ENCODE measurements at places on chromosomes 12 and 14. TPM values are rescaled to one million over a fixed set of nuclear protein-coding genes. Genes with fewer than 3 reads are reported as not detected.

DNA sequence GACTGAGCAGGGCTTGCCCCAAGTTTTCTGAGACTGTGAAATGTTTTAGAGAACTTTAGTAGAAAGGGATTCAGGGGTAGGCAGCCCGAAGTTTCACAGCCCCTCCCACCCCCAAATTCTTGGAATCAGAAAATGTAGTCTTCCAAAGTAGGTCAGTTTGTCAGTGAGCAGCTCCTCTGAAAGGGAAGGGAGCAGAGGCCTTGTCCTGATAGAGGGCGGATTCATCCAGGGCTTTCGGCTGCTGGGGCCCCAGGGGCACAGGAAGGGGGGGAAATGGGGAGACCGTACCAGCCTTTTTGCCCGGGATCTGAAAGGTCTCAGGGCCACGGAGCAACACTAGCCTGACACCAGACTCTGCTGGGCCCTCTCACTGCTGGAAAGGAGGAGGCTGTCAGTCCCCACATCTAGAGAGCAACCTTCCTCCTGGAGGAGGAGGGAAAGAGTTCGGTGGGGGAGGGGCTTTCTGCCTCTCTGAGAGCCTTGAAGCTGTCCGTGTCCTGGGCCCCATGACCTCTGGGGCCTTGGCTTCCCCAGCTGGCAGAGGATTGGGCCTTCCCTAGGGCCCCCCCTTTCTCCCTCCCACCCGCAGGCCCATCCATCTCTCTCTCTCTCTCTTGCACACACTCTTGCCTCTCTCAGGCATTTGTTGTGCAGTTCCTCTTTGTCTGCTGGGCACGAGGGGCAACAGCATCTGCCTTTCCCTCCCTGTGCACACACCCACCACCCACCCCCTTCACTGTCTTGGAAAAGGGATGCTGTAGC lies at the start of gene IKZF4:
Gene IKZF4, plus strand, starts transcription at position 621 of the 762 bp plus-strand sequence. CDS start 451 bp downstream, outside the sequence.
- no peaks in the 10 kb centered on the region for H3K27me3 ChIP-seq
- H3K27ac ChIP-seq = peak within 1 kb of the TSS; percentile 99
- peak; percentile 42 for DNase-seq

GRCh38 chr14:91834571-91834970 lies 32.8 kb downstream of the TC2N start:
- no peak for DNase-seq
- H3K36me3 ChIP-seq = no peaks in the 10 kb centered on the region
- H3K4me1 ChIP-seq = peaks cover 22% of the 10 kb centered on the region
- H3K27ac ChIP-seq = no peak overlapping the region

- no peak for DNase-seq
- no peak overlapping the region for H3K27ac ChIP-seq
- no peak overlapping the region for H3K4me3 ChIP-seq
- H3K4me1 ChIP-seq = no peaks in the 10 kb centered on the region
Measured at GRCh38 chr14:81416981-81417380, 16.9 kb upstream of the STON2 start.

DNA sequence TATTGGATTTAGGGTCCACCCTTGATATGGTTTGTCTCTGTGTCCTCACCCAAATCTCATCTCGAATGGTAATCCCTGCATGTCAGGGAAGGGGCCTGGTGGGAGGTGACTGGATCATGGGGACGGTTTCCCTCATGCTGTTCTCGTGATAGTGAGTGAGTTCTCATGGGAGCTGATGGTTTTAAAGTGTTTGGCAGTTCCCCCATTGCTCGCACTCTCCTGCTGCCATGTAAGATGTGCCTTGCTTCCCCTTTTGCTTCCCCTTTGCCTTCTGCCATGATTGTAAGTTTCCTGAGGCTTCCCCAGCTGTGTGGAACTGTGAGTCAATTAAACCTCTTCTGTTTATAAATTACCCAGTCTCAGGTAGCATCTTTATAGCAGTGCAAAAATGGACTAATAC lies 118.3 kb downstream of the VRK1 start:
- H3K36me3 ChIP-seq = no peaks in the 10 kb centered on the region
- H3K4me1 ChIP-seq = peaks cover 8% of the 10 kb centered on the region
- H3K27me3 ChIP-seq = no peaks in the 10 kb centered on the region
- DNase-seq = no peak
- no peak overlapping the region for H3K27ac ChIP-seq

GRCh38 chr14:39023939-39024871 lies 78.8 kb downstream of the SEC23A start:
- peak overlapping the region; percentile 31 for H3K4me3 ChIP-seq
- peaks cover 49% of the 10 kb centered on the region for H3K4me1 ChIP-seq
- peaks cover 9% of the 10 kb centered on the region for H3K36me3 ChIP-seq
- H3K27me3 ChIP-seq = no peaks in the 10 kb centered on the region
- no peak for DNase-seq

DNA sequence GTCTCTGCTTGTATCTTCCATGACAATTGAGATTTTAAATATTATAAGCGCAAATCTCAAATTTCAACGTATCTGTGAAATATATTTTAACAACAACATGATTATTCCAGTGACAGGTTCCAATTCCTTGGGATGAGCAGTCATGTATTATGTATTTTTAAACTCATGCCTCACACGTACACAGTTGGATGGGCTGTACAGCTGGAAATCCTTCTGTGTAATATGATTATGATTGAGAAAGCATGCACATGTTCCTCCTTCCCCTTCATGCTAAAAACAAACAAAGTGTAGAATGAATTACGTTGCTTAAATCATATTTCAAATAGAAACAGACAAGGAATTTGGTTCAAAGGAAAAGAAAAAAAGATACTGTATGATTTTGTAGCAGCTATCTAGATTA lies 428.3 kb downstream of the TMTC2 start:
- no peaks in the 10 kb centered on the region for H3K27me3 ChIP-seq
- H3K36me3 ChIP-seq = peaks cover 6% of the 10 kb centered on the region
- no peak for DNase-seq
- no peak overlapping the region for H3K4me3 ChIP-seq
- H3K27ac ChIP-seq = no peak overlapping the region

- no peak for DNase-seq
- no peak overlapping the region for H3K27ac ChIP-seq
- H3K27me3 ChIP-seq = peaks cover 2% of the 10 kb centered on the region
- H3K36me3 ChIP-seq = peaks cover 11% of the 10 kb centered on the region
Measured at GRCh38 chr14:77278461-77279230, 7.6 kb upstream of the NGB start.

- peak overlapping the region; percentile 45 for H3K27ac ChIP-seq
- no peak for DNase-seq
- H3K36me3 ChIP-seq = no peaks in the 10 kb centered on the region
- peaks cover 5% of the 10 kb centered on the region for H3K4me1 ChIP-seq
- peaks cover 11% of the 10 kb centered on the region for H3K27me3 ChIP-seq
- H3K4me3 ChIP-seq = no peak overlapping the region
Measured at GRCh38 chr12:114875313-114875712, 191.3 kb upstream of the TBX3 start.

- no peaks in the 10 kb centered on the region for H3K27me3 ChIP-seq
- no peak for DNase-seq
- no peak overlapping the region for H3K4me3 ChIP-seq
Measured at GRCh38 chr14:53011053-53011462, 60.2 kb upstream of the FERMT2 start.

GRCh38 chr12:76804435-76804976 lies 40.6 kb downstream of the ZDHHC17 start:
- H3K27ac ChIP-seq = no peak overlapping the region
- H3K27me3 ChIP-seq = no peaks in the 10 kb centered on the region
- no peak overlapping the region for H3K4me3 ChIP-seq
- peaks cover 4% of the 10 kb centered on the region for H3K4me1 ChIP-seq

DNA sequence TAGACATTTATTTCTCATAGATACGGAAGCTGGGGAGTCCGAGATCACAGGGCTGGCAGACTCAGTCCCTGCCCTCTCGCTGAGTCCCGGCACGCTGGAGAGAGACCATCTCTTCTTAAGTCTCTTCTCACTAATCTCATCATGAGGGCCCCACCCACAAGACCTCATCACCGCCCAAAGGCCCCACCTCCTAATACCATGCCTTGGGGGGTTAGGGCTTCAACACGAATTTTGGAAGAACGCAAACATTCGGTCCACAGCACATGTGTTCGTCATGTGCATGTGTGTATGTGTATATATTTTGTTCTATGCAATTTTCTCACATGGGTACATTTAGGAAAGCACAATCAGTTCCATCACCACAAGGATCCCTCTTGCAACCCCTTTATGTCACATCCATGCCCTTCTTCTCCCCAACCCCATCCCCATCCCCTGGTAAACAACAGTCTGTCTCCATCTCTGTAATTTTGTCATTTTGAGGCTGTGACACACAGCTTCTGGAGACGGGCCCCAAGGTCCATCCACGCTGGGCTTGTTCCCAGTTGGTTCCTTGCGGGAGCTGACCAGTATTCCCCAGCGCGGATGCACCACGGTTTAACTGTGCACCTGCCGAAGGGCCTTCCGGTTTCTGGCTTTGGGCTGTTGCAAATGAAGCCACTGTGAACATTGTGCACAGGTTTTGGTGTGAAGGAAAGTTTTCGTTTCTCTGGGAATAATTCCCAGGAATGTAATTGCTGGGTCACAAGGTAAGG lies 317.5 kb upstream of the DIO3 start:
- H3K4me3 ChIP-seq = no peak overlapping the region
- H3K27ac ChIP-seq = no peak overlapping the region
- H3K4me1 ChIP-seq = peaks cover 11% of the 10 kb centered on the region
- H3K27me3 ChIP-seq = peaks cover 9% of the 10 kb centered on the region
- H3K36me3 ChIP-seq = no peaks in the 10 kb centered on the region

DNA sequence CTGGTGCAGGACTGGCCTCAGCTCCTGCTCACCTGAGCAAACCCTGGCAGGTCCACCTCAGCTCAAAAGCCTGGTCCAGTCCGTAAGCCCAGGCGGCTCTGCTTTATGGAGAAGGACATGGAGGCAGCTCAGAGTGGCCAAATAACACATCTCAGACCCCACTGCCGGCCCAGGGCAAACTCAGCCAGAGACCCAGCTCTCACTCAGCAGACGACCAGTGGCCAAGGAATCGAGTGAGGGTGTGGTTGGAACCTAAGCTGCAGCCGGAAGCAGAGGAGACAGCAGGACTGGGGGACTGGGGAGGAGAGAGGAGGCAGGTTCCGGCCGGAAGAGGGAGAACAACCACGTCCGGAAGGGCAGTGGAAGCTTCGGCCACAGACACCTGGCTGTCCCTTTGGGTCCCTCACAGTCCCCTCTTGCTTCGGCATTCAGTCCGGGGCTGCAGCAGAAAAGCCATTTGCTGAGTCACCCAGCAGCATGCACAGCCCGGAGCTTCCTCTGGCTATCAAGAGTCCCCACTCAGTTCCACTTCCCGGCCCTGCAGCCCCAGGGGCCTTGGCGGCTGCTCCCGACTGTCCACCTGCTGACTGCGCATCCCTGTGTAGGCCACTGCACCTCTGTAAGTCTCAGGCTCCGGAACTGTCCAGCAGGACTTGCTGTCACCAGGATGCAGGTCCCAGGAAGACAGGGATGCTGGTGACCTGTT lies 104.0 kb downstream of the CALM1 start:
- H3K27me3 ChIP-seq = no peaks in the 10 kb centered on the region
- no peaks in the 10 kb centered on the region for H3K36me3 ChIP-seq
- H3K4me1 ChIP-seq = peaks cover 21% of the 10 kb centered on the region
- DNase-seq = no peak
- peak overlapping the region; percentile 80 for H3K27ac ChIP-seq

- no peak overlapping the region for H3K4me3 ChIP-seq
- no peaks in the 10 kb centered on the region for H3K4me1 ChIP-seq
- peaks cover 4% of the 10 kb centered on the region for H3K27me3 ChIP-seq
- no peak for DNase-seq
- peak overlapping the region; percentile 74 for H3K27ac ChIP-seq
Measured at GRCh38 chr14:92439537-92440344, 73.8 kb upstream of the RIN3 start.

DNA sequence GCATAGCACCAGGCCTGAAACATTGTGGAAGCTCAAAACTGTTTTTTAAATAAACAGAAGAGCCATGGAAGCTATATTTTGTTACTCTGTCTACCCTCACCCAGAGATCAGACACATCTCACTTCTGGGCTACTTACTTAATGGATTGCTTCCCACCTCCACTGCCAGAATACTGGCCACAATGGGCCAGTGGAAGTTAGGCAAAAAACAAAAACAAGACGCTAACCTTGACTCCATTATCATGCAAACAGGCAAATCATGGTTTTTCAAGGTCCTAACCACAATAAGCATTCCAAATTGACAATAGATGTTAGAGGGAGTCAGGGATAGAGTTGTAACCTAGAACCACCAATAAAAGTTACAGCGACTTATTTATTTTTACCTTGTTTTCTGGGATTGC lies 52.7 kb upstream of the PTCSC3 start:
- no peak overlapping the region for H3K27ac ChIP-seq
- H3K4me1 ChIP-seq = no peaks in the 10 kb centered on the region
- H3K4me3 ChIP-seq = no peak overlapping the region
- no peaks in the 10 kb centered on the region for H3K36me3 ChIP-seq
- no peak for DNase-seq

DNA sequence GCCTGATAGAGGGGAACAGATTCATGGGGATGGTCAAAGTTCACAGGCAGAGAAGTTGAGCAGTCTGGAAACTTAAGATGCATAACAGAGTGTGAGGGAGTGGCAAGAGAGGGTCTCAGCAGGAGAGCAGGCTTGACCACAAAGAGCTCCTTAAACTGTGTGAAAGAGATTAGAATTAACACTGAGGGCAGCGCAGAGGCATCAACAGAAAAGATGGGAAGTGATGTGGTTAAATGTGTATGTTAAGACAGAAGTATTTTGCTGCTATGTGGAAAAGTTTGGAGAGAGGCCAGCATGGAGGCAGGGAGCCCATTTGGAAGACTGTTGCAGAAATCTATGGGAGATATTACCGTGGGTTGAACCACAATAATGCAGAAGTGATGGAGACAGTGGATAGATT lies 122.7 kb upstream of the LMNTD1 start:
- no peak for DNase-seq
- H3K27ac ChIP-seq = no peak overlapping the region
- no peaks in the 10 kb centered on the region for H3K4me1 ChIP-seq
- H3K4me3 ChIP-seq = no peak overlapping the region
- H3K36me3 ChIP-seq = no peaks in the 10 kb centered on the region
- H3K27me3 ChIP-seq = no peaks in the 10 kb centered on the region

- peaks cover 12% of the 10 kb centered on the region for H3K36me3 ChIP-seq
- peaks cover 16% of the 10 kb centered on the region for H3K4me1 ChIP-seq
- H3K27ac ChIP-seq = peak overlapping the region; percentile 97
- DNase-seq = peak; percentile 19
- H3K27me3 ChIP-seq = no peaks in the 10 kb centered on the region
Measured at GRCh38 chr14:63542231-63542999, 762 bp downstream of the PPP2R5E start.

- no peak overlapping the region for H3K27ac ChIP-seq
- no peaks in the 10 kb centered on the region for H3K36me3 ChIP-seq
- no peaks in the 10 kb centered on the region for H3K27me3 ChIP-seq
- no peak for DNase-seq
Measured at GRCh38 chr12:51318846-51319599, 5.0 kb downstream of the BIN2 start.

The KRT75 gene
- not detected for total RNA-seq

The ENDOU gene
- total RNA-seq = not detected

The FAM181A gene
- not detected for total RNA-seq

The PDZRN4 gene
- 0.11 TPM for total RNA-seq

The CIDEB gene
- 1.9 TPM for total RNA-seq

The OVCH1 gene
- total RNA-seq = 0.65 TPM

The MED13L gene
- total RNA-seq = 141 TPM

The PPP4R3A gene
- total RNA-seq = 119 TPM

The SERPINA10 gene
- 2.6 TPM for total RNA-seq

Measured in progenitor cell of endocrine pancreas (in vitro differentiated cells).